ENCODE measurements at places on chromosomes 4 and X. TPM values are rescaled to one million over a fixed set of nuclear protein-coding genes. Genes with fewer than 3 reads are reported as not detected.

The MAMLD1 gene
- 2.1 TPM for total RNA-seq

The SCFD2 gene
- total RNA-seq = 7.4 TPM

The XIAP gene
- total RNA-seq = 73.7 TPM

The TLR6 gene
- total RNA-seq = 1.1 TPM

The XK gene
- total RNA-seq = 1.3 TPM

The FAM47B gene
- total RNA-seq = not detected

The POU4F2 gene
- total RNA-seq = not detected

The ZNF157 gene
- total RNA-seq = not detected

The SLC26A1 gene
- 1.8 TPM for total RNA-seq

The AMMECR1 gene
- total RNA-seq = 15.0 TPM

The GLRB gene
- 1.8 TPM for total RNA-seq

The HMX1 gene
- not detected for total RNA-seq

The MAEA gene
- 62.3 TPM for total RNA-seq

The MTTP gene
- total RNA-seq = 0.26 TPM

The GRK4 gene
- total RNA-seq = 2.5 TPM

The PORCN gene
- 8.6 TPM for total RNA-seq

The SLC25A53 gene
- total RNA-seq = 9.8 TPM

The MSANTD1 gene
- total RNA-seq = 0.57 TPM

The AR gene
- total RNA-seq = 0.05 TPM

The ADH1A gene
- total RNA-seq = not detected

The CRLF2 gene
- 0.67 TPM for total RNA-seq

The ATP8A1 gene
- total RNA-seq = 0.80 TPM

The INTS12 gene
- 13.9 TPM for total RNA-seq

The GAGE12E gene
- not detected for total RNA-seq

The BOD1L1 gene
- 18.1 TPM for total RNA-seq

The ADH1B gene
- 0.98 TPM for total RNA-seq

The TCEAL7 gene
- total RNA-seq = not detected

The VGLL1 gene
- total RNA-seq = not detected

The PRDM8 gene
- 5.3 TPM for total RNA-seq

The SYNPO2 gene
- total RNA-seq = 0.28 TPM

The C4orf51 gene
- total RNA-seq = not detected

The CHM gene
- total RNA-seq = 28.9 TPM

The VSIG1 gene
- not detected for total RNA-seq

The BEX5 gene
- total RNA-seq = 0.21 TPM

The BRCC3 gene
- 37.4 TPM for total RNA-seq

The MAML3 gene
- 7.7 TPM for total RNA-seq

The FANCB gene
- 4.8 TPM for total RNA-seq

The JADE3 gene
- 22.2 TPM for total RNA-seq

The SHROOM4 gene
- total RNA-seq = 0.13 TPM

The MTNR1A gene
- total RNA-seq = 0.23 TPM

All from Panc1 (cell line).